ENCODE measurements at places on chromosomes 11 and 22.

DNA sequence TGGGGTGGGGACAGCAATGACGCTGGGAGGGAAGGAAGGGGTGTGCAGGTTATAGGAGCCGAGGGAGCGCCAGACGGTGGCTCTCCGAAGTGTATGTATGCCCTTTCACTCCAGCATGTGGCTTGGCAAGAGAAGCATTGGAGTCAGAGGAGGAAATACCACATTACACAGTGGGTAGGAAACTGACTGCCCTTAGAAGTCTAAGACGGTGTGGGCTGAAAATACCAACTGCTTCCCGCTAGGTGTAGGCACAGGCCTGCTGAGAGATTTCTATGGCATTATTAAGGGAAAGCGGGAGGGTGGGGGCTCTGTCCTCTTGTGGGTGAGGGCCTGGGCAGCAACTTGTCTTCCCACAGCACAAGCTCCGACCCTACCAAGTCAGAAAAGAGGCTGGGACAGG, 44.7 kb downstream of the CACNG2 start:
- no peak for DNase-seq

- no peak for DNase-seq
Observed at GRCh38 chr11:9089061-9089460, 2.3 kb downstream of the SCUBE2 start.

GRCh38 chr22:47295226-47295901, 532.9 kb downstream of the TBC1D22A start:
- no peak for DNase-seq

DNA sequence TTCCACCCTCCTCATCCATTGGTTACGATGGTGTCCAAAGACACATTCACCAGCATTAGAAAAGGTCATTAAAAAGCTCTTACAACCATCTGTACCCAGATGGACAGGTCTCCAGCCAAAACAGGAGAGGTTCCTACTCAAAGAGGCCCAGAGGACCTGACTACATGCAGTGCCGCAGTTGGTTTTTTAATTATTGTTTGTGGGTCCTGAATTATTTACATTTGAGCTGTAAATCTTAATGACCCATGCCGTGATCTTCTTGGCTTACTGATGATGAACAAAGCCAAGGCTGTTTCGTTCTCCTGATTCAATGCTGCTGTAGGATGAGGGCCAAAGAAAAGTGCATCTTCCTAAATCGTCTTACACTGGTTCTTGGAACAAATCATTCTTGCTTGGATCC, 83.7 kb downstream of the CADM1 start:
- no peak for DNase-seq

DNA sequence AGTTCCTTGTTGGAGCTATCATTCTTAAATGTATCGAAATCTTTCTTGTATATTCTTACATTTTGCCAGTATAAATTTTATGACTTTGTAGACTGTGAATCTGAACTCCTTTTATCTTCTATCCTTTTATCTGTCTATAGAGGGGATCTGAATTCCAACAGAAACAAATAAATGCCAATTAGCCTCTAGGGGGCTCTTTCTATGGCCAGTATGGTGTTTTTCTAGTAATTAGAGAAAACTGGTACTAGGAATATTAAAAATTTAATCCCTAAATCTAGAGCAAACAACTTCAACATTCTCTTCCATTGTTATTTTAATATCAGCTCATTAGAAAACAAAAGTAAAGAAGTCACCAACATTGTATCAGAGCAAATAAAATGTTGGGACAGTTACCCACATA, 21.5 kb upstream of the CAT start:
- DNase-seq = no peak

- DNase-seq = no peak
Observed at GRCh38 chr11:118827118-118827517, 36.2 kb upstream of the DDX6 start.

GRCh38 chr22:42676059-42676607, 26.9 kb upstream of the CYB5R3 start:
- no peak for DNase-seq

- no peak for DNase-seq
Observed at GRCh38 chr11:124884340-124884739, 13.3 kb downstream of the ROBO4 start.

GRCh38 chr22:46863794-46864193, 101.3 kb downstream of the TBC1D22A start:
- DNase-seq = no peak

GRCh38 chr11:69969890-69970784, 108.0 kb upstream of the ANO1 start:
- DNase-seq = no peak

GRCh38 chr11:85748455-85748891, 62.5 kb downstream of the SYTL2 start:
- no peak for DNase-seq

DNA sequence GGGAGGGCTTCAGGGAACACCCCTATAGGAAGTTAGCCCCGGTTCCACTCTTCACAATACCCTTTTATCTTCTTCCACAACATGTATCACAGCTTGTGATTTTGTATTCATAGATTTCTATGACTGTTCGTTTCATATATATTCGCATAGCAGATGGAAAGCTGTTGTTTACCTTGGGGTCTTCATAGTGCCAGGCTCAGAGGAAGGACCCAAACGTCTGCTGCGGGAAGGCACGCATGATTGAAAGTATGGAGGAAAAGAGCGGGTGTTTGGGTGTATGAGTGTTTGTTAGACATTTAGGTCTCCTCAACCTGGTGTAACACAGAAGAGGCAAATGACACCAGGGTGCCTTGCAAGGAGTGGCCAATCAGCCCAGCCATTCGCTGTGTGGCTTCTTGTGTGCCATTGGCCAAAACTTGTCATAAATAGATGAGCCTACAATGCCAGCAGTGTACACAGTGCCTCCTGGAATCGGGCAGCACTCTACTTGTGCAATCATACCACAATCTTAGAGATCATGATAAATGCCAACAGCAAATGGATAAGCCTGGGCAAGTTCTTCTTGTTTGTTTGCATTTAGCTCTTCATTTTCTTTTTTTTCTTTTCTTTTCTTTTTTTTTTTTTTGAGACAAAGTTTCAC, 10.9 kb upstream of the ADA2 start:
- no peak for DNase-seq

- no peak for DNase-seq
Observed at GRCh38 chr11:94186342-94187203, 57.9 kb downstream of the PANX1 start.

DNA sequence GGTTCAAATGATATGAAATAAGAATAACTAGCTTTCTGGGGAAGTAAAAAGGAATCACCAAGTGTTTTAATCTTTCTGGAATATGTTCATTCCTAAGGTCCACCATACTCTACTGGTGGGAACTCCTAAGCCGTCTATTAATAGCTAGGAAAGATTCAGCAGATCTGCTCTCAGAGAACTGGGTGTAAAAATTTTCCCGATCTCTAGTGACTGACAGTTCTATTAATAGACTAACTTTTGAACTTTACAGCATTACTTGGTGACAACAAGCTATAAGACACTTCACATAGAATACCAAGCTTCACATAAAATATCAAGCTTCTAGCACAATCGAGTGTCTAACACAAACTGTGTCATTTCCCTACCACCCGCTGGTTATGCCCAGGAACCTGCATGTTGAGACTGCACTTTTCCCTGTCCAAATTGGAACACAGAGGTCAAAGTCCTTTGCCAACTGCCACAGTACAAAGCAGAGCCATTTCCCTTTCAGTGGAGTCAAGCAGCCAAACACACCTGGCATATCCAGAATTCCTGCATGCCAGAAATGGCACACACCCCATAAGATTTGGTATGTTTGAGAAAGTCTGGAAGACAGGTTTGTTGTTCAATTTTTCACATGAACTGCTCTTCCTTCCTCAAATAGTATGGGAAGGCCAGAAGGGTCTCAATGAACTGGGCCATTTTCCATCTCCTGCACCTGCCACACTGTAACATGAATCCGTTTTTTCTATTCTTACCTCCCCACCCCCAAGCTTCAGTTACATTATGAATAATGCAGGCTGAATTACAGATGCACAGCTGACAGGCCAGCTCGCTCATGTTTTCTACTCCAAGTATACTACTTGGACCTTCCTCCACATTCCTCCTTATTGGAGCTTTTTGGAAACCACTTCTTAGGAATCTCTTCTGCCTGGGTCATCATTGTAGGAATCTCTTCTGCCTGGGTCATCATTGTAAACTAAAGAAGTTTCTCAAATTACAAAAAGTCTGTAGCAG, 3.7 kb downstream of the OSBP start:
- no peak for DNase-seq

DNA sequence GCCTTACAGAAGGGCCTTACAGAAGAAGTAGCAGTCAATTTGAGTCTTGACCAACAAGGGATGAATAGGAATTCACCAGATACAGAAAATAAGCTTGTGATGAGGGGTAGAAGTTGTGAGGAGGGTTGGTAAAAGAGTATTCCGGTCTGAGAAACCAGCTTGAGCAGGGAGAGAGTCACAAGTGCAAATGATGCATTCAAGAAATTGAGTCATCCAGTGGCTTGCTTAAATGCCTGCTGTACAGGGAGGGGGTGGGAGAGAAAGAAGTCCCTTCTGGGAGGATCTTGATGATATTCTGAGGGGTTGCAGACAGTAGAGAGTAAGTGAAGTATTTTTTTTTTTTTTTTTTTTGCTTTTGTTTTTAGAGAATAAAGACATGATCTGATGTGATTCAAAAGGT, 9.2 kb downstream of the CCKBR start:
- no peak for DNase-seq

- no peak for DNase-seq
Observed at GRCh38 chr22:25744694-25745093, 2.7 kb downstream of the MYO18B start.

DNA sequence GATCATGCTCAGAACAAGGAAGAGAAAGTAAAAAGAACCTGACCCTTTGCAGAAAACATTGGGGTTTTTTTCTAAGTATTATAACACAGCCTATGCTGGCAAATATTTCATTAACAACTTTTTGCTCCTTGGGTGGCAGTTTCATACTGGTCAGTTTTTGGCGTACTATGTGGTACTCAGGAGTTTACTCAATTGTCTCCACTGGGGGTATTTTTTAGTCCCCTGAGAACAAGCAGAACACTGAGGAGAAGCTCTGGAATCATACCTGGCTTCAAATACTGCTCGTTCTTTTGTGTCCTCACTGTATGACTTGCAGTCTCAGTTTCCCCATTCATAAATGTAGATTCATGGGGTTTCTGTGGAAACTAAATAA, 90.4 kb downstream of the SERGEF start:
- DNase-seq = no peak

GRCh38 chr11:93543292-93543977, at the start of gene SMCO4:
SMCO4 (minus strand) TSS chr11:93543391; CDS start chr11:93479189, 64,202 bp downstream.
- DNase-seq = peak; percentile 73

- peak; percentile 26 for DNase-seq
Observed at GRCh38 chr11:68150037-68150436, 28.8 kb upstream of the CHKA start.

DNA sequence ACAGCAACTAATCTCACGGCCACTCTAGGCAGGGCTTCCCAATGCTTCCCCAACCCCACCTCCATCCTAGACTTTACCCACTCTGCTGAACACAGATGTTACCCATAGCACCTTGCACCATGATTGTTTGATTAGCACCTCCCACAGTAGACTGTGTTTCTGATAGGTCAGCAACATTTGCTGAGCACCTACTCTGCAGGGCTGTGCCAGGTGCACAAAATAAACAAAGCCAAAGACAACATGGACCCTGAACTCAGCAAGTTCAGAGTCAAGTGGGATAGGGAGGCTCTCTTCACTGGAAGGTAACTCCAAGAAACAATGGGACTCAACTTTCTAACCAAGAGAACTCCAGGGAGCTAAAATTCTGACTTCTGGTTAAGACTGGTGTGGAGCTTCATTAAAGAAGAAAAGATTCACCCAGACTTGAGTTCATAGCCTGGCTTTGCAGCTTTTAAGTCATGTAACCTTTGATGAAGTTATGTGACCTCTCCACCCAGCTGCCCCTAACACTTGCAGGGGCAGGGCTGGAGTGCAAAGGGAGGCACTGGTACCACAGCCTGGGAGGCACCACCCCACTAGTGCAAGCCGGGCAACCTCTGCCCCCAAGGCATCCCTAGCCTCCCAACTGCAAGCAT, 6.7 kb upstream of the RTN4RL2 start:
- no peak for DNase-seq

GRCh38 chr11:92390783-92391182, 166.2 kb downstream of the FAT3 start:
- DNase-seq = no peak

GRCh38 chr22:46069521-46070214, 80.7 kb upstream of the PPARA start:
- DNase-seq = peak; percentile 83

- DNase-seq = no peak
Observed at GRCh38 chr11:95486466-95486865, 255.5 kb upstream of the SESN3 start.

- DNase-seq = no peak
Observed at GRCh38 chr11:44905131-44905866, 45.4 kb downstream of the TP53I11 start.

DNA sequence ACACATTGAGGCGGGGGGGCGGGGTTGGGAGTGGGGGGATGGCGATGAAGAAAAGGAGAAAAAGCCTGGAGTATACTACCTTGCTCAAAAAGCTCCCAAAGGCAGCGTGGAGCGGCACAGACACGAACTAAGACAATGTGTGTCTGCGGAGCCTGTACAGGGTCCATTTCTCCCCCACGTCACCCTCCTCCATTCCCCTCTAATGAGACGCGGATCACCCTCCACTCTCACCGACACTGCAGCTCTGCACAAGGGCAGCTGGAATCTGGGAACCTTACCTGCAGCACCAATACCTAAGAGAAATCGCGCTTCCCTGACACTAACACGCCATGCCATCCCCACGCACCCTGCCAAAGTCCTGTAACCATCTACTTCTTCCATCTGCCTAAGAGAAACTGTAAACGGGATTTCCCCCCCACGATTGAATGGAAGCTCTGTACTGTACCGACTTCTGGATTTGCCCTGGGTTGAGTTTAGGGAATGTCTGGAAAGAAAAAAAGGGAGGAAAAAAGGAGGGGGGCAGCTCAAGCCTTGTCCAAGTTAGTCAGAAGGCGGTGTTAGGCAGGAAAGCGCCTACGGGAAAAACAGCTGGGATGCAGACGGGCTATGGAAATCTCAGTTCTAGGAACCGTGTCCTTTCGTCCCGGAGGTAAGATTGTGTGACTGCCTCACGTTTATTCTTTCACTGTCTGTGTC, 125.7 kb upstream of the C11orf58 start:
- no peak for DNase-seq

- DNase-seq = no peak
Observed at GRCh38 chr11:26782220-26782965, 60.5 kb upstream of the SLC5A12 start.

GRCh38 chr22:26525946-26526564, 13.8 kb upstream of the TFIP11 start:
- DNase-seq = no peak

DNA sequence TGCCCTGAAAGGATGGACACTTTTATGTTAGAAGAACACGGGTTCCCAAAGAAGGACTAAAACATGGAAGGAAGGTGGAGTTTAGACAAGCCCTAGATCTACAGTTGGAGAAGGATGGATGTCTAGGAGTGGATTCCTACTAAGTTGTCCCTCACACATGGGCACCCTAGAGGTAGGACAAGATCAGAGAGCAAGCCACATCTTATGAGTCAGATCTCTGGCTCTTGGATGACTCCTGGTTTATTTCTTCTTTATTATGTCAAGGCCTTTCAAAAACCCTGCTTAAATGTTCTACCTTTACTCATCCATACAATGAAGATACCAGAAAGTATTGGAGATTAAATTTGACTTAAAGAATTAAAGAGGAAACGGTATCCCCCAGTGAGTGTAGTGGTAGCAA, 34.4 kb downstream of the PRCP start:
- DNase-seq = no peak
